ENCODE measurements at places on chromosomes 6 and 20.

- no peak for DNase-seq
These were observed 87.7 kb downstream of the PLCG1 start for GRCh38 chr20:41225091-41225490.

DNA sequence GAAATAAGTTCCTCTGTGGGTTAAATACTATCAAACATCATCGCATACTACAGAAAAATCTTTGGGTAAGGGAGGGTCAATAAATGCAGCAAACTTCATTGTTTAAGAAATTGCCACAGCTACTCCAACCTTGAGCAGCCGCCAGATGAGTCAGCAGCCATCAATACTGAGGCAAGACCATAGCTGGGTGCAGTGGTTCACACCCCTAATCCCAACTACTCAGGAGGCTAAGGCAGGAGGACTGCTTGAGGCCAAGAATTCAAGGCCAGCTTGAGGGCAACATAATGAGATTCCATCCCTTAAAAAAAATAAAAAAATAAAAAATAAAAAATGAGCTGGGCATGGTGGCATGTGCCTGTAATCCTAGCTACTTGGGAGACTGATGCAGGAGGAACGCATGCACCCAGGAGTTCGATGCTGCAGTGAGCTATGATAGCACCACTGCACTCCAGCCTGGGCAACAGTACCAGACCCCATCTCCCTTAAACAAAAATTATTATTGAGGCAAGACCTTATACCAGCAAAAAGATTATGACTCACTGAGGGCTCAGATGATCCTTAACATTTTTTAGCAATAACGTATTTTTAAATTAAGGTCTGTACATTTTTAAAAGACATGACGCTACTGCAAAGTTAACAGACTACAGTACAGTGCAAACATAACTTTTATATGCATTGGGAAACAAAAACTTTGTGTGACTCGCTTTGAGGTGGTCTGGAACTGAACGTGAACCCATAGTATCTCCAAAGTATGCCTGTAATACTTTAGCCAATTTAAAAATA, 8.8 kb downstream of the SRPK1 start:
- DNase-seq = no peak

- no peak for DNase-seq
These were observed 303.1 kb downstream of the CDH26 start for GRCh38 chr20:60261333-60261732.

DNA sequence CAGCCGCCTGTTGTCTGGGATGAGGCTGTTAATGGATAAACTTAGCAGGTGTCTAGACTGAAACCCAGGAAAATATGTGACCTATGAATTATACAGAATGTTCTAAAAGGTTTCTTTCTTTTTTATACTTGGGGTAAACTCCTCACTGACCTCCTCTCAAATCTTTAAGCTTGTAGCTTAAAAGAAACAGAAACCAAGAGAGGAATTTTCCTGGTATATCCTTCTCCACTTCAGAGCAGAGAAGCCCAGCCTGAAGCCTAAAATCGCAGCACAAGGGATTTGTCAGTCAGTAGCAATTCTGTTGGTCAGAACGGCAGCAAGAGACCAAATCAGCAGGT, 99.4 kb upstream of the RIPOR2 start:
- no peak for DNase-seq

Measured in ACHN (cell line).